Memory B cell (primary cell): ENCODE measurements at places on chromosomes 7 and 10.

DNA sequence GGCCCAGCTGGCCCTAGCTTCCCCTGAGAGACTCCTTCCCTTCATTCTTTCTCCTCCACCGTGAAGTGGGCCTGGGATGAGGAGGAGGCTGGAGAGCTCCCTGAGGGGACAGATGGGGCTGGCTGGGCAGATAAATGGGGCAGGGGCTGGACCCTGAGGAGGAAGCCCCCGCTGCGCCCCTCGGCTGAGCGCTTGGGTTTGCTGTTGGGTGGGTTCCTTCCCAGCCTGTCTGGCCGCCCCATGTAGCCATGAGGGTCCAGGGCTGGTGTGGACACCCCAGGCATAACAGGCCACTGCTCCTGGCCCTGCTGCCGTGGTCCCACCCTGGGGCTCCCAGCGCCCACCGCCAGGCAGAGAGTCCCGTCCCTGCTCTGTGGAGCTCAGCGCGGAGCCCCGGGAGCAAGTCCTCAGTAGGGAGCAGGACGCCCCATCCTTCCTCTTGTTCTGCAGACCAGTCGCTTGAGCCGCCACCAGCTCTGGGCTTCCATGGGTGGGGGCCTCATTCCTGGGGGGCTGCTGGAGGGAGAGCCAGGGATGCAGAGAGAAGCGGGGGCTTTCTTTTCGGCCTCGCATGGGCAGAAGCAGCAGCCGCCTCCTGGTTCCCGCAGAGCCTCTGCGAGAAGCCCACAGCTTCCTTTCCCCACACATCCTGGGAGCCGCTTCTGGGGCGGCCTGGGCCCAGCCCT lies 266.4 kb upstream of the TCERG1L start:
- DNase-seq: no peak

GRCh38 chr10:35574924-35575352 lies 30.2 kb upstream of the GJD4 start:
- DNase-seq: no peak

GRCh38 chr7:87364246-87364645 lies 18.8 kb downstream of the CROT start:
- DNase-seq: no peak

DNA sequence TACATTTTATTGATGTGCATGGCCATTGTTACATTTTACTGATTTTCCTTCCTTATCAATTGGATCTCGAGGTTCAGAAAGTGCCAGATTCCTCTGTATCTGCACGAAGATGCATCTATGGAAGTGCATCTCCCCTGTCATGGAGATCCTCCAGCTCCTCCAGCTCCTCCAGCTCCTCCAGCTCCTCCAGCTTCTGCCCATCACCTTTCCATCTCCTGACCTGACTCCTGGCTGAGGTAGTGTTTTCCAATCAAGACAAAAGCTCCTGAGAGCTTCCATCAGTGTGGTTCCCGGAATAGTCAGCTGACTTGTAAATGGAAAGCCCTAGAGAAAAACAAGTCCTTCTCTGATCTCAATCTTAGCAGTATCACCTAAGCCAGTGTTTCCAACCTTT lies 90.8 kb upstream of the KLF6 start:
- DNase-seq: no peak

GRCh38 chr7:36048902-36049240 lies 104.2 kb upstream of the EEPD1 start:
- DNase-seq: no peak

- no peak for DNase-seq
Observed at GRCh38 chr10:61744469-61744868, 81.7 kb downstream of the CABCOCO1 start.

DNA sequence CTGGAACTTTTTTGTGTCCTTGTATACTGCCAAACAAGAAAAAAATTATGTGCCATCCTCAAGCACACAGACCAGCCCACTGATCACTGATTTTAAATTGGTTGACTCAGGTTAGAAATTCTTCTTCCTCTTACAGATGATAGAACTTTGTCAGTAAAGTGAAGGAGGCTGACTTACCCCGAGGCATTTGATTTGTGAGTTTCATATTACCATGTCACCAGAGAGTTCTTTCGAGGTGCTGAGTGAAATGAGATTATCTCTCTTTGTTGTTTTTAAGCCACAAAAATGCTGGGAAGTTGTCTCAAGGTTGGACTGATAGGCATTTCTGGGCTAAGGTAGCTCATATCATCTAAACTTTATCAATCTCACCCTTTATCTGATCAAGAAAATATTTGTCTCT lies 78.8 kb upstream of the FAM180A start:
- no peak for DNase-seq

GRCh38 chr10:132058793-132059759 lies 6.7 kb upstream of the JAKMIP3 start:
- DNase-seq: no peak

DNA sequence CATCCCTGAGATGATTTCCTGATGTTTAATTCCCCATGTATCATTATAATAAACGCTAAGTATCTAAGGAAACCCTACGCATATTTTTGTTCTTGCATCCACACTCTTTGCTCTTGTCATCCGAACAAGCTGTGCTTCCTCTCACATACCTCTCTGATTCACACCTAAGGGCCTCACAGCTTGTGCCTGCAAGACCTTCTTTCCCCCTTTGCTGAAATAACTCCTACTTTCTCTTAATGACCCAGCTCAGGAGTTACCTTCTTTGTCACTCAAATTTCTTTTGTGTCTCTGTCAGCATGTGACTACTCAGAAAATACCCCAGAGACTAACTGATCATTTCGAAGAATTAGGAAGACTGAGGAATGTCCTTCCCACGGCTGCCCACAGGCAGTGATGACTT lies 209.3 kb upstream of the IMMP2L start:
- DNase-seq: no peak
